ENCODE measurements at places on chromosomes 1 and 21.
A peak's percentile ranks its signal among the peaks of the same experiment; 100 is the strongest.

- DNase-seq, result no peak
Observed at GRCh38 chr1:71566413-71566812, 485.6 kb upstream of the ZRANB2 start.

DNA sequence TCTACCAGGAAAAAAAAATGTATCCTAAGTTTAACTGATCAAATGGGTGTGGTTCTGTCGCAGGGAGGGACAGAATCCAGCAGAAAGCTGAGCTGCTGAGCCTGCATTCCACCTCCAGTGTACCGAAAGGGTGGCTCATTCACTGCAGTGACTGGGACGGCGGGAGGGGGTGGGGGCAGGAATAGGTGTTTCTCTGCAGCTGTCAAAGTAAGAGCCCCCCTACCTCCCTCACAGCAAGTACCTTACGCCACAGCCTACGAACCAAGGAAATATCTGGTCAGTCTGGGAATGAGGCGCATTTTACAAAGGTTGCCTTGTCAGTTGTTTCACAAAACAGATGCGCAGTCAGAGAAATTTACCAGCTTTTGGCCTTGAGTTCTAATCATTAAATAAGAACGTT, 1.7 kb downstream of the S100B start:
- peak; percentile 15 for DNase-seq

DNA sequence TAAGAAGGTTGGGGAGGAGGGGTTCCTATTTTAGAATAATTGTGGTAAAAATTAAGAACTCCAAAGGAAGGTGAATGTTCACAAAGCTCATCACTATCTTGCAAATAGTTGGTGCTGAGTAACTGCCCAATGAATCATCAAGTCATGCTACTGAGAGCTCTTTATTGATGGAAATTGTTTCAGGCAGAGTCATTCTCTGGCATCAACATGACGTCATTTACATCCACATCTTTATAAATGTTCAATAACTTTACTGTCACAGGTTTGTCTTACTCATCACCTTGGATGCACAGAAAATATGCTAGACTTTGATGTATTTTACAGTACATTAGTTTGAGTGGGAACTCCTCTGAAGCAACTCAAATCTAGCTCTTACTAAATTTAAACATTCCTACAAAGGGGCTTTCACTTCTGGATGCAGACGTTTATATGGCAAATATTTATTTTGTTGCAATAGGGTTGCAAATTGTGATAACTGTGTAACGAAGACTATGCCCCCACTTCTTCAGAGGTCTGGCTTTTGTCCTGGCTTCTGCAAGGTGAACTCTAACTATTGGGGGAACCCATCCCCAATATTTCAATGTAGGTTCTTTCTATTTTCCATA, 273.7 kb upstream of the AJAP1 start:
- no peak for DNase-seq

DNA sequence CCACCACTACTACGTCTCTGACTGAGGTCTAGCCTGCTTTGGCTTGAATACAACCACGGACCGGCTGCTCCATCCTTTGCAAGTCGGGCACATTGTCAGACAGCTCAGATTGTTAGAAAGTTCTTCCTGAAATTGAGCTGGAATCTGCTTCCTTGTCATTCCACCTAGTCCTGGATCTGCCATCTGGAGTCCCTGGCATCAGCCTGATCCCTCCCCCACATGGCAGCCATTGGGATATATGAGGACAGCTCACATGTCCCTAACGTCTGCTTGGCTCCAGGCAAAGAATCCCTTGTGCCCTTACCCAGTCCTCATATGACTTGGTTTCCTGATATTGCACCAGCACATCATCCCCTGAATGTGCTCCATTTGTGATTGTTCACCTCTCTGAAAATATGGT, 56.3 kb upstream of the SYT6 start:
- DNase-seq, result no peak

GRCh38 chr1:147245129-147245528, 2.6 kb downstream of the CHD1L start:
- no peak for DNase-seq

- peak; percentile 10 for DNase-seq
Observed at GRCh38 chr1:190540366-190540765, 62.7 kb upstream of the BRINP3 start.

DNA sequence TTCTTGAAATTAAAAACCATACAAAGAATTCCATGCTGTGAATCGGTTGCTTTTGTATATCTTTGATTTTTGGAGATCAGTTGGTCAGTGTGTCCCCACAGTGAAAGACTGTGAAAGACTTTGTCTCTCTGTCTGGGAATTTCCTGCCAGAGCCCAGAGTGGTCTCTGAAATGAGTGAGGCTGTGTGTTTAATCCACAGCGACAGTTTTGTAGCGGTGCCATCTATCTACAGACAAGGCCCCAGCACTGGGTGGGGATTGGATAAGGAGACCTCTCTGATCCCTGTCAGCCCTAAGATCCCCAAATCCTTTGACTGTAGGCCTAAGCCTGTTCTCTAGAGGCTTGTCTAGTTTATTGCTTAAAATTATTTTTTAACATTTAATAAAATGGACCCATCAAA, 10.3 kb downstream of the GPR25 start:
- no peak for DNase-seq

DNA sequence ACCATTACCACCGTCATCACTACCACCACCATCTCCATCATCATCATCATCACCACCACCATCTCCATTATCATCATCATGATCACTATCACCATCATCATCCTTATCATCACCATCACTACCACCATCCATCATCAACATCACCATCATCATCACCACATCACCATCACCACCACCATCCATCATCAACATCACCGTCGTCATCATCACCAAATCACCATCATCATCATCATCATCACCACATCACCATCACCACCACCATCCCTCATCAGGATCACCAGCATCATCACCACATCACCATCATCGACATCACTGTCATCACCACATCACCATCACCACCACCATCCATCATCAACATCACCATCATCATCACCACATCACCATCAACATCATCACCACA, 203.0 kb upstream of the VAMP3 start:
- no peak for DNase-seq

DNA sequence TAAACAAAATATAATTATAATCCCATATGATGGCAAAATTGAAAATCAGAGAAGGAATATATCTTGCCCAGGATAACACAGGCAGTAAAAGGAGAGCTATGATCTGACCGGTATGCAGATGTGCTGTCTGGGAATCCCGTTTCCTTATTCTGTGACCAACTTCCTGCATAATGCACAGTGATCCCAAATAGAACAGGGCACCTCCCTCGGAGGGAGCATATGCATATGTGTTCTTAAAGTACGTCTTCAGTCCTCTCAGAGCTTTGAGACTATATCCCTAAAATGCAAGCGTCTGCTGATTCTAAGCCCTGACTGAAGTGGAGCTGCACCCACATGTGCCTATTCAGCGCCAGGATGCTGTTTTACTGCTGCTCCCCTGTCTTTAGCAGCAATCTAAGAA, 366.1 kb upstream of the PTBP2 start:
- no peak for DNase-seq

- DNase-seq, result peak; percentile 4
Observed at GRCh38 chr1:188660572-188660971, 1817.1 kb downstream of the BRINP3 start.

DNA sequence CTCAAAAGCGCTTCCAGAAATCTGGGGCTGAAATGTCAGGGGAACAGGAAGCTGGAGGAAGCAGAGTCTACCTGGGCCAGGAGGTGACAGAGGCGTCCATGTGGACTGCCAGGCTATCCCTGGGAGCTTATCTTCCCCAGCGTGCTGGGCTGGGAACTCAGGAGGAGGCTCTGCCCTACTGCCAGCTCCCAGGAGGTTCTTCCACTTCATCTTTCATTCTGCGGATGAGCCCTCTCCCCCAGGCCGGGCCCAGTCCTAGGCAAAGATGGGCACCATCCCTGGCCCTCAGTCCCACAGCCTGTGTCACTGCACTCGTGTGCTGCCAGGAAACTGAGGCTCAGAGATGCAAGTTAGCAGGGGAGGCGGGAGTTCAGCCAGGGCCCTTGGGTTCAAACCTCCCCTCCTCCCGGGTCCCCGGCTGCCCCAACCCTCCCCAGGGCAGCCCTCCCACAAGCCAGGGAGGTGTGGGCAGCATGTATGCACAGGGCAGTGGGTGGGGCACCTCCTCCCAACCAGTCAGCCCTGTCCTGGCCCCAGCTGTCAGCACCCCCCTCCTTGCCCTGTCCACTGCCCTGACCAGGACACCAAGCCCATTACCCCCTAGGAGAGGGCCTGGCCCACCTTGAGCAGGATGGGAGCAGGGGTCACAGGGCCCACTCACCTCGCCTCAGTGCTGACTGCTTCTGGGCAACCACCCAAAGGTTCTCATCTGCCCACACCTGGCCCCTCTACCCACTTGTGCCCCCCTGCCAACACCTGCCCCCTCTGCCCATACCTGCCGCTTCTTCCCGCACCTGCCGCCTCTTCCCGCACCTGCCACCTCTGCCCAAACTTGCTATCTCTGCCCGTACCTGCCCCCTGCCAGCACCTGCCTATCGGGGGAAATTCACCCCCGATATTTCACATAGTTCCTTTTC, 226.0 kb downstream of the NPHP4 start:
- DNase-seq, result no peak

- no peak for DNase-seq
Observed at GRCh38 chr1:26536081-26536480, 6.5 kb downstream of the RPS6KA1 start.

Measured in brain (organoid and tissue), 16 donors.